ENCODE measurements at places on chromosomes 2 and 18. TPM values are rescaled to one million over a fixed set of nuclear protein-coding genes. Genes with fewer than 3 reads are reported as not detected.

The CRACDL gene
- 5.7 TPM for total RNA-seq

The PRKAG3 gene
- not detected for total RNA-seq

The SP9 gene
- not detected for total RNA-seq

The C2orf80 gene
- not detected for total RNA-seq

The KDM3A gene
- 8.1 TPM for total RNA-seq

The NT5C1B gene
- not detected for total RNA-seq

The TAF4B gene
- total RNA-seq, result 4.4 TPM

The B3GNT7 gene
- 9.9 TPM for total RNA-seq

The RNF152 gene
- 7.5 TPM for total RNA-seq

The ANKRD30BL gene
- total RNA-seq, result not detected

The CDK15 gene
- total RNA-seq, result 5.7 TPM
